NCI-H1417 treated with DMSO at 0.1 percent for 48 hours (cell line): ENCODE measurements at places on chromosomes 1 and 21.

DNA sequence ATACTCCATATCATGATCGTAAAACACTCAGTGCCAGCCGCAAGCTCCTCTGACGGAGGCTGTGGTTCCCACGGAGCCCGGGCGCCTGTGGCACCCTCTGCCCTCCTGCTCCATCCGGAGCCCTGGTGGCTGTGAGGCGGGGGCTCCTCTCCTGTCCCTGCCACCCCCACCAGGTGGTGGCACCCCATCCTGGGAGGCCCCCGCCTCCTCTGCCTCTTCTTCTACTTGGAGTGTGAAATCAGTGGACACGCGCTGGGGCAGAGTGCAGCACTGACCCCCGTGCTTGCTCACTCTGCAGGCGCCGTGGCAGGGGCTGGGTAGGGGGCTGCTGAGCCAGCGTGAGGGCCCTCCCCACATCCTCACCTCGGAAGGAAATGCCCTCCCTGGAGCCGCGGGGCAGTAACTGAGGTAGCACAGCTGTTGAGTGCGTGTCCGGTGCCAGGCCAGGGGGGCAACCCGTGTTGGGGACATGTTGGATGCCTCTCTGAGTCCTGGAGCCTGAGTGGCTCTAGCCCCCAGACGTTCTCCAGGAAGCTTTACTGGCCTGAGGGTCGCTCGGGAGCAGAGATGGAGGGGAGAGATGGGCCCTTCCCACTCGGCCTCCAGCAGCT, 58.7 kb upstream of the ABCG1 start:
- no peak for DNase-seq

- DNase-seq = no peak
Observed at GRCh38 chr1:192476802-192477298, 98.7 kb upstream of the RGS1 start.

- DNase-seq = no peak
Observed at GRCh38 chr1:23909412-23909811, 3.8 kb downstream of the CNR2 start.

DNA sequence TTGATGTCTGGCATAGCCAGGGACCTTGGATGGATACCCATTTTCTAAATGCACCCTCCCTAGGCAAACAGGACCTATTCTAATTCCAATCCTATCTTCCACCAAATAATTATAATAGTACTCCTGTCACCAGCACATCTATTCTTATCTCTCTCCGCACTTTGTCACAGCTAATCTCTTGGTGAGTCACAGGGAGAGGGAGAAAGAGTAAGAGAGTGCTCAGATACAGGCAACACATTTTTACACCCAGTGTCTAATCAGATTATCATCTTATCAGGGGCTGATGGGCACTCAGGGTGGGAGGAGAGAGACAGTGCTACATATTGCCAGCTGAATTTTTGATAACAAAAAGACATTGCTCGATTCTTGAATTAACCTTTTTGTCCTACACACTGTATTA, 275.0 kb upstream of the BEND5 start:
- DNase-seq = peak; percentile 23

DNA sequence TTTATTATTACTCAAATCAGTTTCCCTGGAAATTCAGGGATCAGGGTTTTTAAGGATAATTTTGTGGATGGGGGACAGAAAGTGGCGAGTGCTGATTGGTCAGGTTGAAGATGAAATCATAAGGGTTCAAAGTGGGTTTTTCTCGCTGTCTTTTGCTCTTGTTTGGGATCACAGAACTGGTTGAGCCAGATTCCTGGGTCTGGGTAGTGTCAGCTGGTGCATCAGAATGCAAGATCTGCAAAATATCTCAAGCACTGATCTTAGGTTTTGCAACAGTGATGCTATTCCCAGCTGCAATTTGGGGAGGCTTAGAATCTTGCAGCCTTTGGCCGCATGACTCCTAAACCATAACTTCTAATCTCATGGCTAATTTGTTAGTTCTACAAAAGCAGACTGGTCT, 9.3 kb downstream of the CHI3L2 start:
- DNase-seq = no peak

DNA sequence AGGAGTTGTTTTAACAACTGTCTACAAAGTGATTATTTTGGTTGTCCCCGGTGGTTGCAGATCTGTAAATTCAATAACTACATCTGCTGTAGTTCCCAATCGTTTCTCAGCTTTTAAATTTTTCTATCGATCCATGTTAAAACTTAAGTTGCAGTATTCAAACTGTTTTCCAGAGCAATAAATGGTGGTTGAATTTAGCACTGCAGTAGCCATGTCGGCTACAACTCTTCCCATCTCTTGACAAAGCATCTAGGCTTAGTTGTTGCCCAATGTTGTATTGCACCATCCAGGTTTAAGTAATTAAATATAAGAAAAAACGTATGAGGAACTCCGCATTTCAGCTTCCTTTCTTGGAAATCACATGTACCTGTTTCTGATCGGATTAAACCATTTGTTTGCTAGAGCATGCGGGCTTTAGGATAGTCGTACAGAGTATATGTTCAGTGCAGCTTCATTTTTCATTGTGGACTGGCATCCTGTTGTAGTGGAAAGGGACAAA, 996 bp downstream of the CNIH4 start:
- DNase-seq = no peak

GRCh38 chr1:36816348-36816747, 218.0 kb downstream of the GRIK3 start:
- no peak for DNase-seq

DNA sequence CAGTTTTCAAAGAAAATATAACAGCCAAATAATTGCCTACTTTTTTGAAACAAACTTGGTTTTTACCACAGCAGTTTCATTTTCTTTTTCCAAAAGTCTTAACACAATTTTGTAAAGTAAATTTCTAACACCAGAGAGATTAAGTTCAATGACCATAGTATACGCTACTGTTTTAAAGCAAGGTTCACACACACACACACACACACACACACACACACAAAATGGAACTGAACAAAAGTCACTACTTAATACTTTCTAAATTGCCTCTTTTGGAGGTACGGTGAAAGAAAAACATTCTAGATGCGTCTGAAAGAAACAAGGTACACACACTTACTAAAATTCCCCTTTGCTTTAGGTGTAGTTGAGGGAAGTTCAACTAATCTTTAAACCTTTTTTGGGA, 30.1 kb downstream of the C21orf91 start:
- DNase-seq = no peak

- no peak for DNase-seq
Observed at GRCh38 chr21:34933609-34934335, 115.3 kb downstream of the RUNX1 start.

DNA sequence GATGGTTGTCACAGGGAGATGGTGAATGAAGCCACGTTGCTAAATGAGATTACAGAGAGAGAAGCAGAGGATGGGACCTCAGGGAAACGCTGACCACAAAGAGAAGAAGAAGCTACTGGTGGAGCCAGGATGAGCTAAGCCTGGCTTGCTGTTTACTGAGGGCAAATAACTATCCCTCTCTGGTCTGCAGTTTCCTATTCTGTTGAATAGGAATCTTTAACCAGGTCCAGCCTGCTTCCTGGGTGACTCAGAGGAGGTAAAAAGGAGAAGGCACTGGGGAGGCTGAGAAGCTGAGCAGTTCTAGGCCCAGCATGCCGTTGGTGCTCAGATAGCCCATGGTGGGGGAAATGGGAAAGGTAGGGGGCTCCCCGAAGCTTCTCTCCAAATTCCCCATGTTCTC, 29.6 kb downstream of the DMBX1 start:
- DNase-seq = no peak

DNA sequence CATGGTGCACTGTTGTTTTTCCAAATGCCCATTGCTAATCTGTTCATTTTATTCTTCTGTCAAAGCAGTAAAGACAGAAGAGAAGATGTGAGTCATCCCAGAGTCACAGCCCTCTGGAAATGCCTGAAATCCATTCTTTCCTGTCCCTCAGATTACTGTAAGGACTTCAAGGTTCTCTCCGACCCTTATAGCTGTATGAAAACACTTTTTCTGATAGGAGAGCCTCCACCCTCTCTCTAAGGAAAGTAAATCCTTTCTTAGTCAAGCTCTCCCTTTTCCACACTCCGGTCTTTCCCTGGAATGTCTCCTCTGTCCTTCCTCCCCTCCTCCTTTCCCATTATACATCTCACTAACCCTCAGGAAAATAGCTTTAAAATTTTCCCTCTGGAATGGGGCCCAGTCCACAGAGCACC, 3.5 kb upstream of the PRDX6 start:
- no peak for DNase-seq

GRCh38 chr1:101592845-101593244, 356.0 kb downstream of the S1PR1 start:
- DNase-seq = no peak

- no peak for DNase-seq
Observed at GRCh38 chr1:153430561-153430960, 14.2 kb downstream of the S100A7A start.

- peak; percentile 75 for DNase-seq
Observed at GRCh38 chr1:225923692-225924555, at the start of gene PYCR2. Gene PYCR2 (minus strand): TSS chr1:225924250. CDS start chr1:225924110, 140 bp downstream.

GRCh38 chr1:76951153-76951552, 83.9 kb downstream of the ST6GALNAC5 start:
- DNase-seq = no peak

GRCh38 chr1:45863218-45863617, 59.8 kb downstream of the MAST2 start:
- no peak for DNase-seq

GRCh38 chr1:66852870-66853269, 51.8 kb upstream of the INSL5 start:
- DNase-seq = no peak

DNA sequence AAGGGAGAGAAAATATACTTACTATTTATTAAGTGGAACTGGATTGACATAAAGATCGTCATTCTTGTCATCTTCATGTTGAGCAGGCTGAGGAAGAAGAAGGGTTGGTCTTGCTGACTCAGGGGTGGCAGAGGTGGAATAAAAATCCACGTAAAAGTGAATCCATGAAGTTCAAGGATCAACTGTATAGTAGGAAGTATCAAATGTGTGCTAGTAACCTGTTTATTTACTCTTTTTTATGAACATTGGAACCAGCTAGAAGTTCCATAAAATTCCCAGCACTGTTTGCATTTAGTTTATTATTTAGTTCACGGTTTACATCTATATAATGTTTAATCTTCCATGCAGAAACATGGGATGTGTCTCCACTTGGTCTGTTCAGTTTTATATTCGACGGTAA, 70.7 kb downstream of the PLPPR4 start:
- no peak for DNase-seq

GRCh38 chr1:41758500-41758899, 160.2 kb downstream of the HIVEP3 start:
- no peak for DNase-seq

GRCh38 chr21:14533499-14534428, 12.4 kb downstream of the SAMSN1 start:
- no peak for DNase-seq

DNA sequence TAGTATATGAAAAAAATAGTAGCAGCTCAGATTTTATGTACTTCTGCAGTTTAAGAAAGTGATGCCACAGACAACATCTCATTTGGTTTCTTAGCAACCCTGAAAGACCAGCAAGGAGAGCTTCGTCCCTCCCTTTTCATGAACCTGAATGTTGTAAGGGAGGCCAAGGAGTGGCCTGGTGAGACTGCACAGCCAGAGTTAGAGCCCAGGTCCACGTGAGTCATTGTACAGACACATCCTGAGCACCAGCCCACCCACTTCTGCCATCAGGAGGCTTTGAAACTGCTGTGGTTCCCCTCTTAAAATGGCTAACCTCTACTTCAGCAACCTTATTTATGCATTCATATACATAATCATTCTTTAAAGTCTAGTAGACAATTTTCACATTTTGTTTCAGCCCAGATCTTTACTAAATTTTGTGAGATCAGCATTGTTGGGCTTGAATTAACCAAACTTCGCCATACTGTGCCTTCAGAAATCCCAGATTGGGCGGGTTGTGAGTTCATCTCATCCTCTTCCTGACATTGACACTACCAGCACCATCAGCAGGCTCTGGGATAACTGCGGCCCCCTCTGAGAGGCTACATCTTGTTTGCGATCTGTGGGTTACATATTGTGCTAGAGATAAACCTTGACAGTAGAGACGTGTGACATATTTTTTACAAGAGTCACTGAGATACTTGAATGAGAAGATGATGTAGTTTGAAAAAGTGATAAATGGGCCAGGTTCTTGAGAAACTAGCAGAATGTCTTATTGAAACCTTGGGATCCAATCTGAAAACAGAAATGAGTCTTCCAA, 106.7 kb downstream of the CAMTA1 start:
- DNase-seq = no peak

DNA sequence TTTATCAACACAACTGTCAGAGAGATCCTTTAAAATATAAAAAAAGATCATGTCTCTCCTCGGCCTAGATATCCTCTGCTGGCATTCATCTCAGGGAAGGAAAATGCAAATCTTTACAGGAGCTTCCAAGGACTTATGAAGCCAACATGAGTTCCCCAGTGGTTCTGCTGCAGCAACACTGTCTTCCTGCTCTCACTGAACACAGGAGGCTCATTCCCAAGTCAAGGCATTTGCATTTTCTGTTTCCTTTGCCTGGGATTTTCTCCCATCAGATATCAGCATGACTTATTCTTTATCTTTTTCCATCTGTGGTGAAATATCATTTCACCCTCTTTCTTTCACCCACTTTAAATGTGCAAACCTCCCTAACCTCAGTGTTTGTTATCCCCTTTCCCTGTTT, 513.8 kb upstream of the ZP4 start:
- DNase-seq = no peak

GRCh38 chr1:23475134-23475628, 8.8 kb downstream of the ASAP3 start:
- no peak for DNase-seq

DNA sequence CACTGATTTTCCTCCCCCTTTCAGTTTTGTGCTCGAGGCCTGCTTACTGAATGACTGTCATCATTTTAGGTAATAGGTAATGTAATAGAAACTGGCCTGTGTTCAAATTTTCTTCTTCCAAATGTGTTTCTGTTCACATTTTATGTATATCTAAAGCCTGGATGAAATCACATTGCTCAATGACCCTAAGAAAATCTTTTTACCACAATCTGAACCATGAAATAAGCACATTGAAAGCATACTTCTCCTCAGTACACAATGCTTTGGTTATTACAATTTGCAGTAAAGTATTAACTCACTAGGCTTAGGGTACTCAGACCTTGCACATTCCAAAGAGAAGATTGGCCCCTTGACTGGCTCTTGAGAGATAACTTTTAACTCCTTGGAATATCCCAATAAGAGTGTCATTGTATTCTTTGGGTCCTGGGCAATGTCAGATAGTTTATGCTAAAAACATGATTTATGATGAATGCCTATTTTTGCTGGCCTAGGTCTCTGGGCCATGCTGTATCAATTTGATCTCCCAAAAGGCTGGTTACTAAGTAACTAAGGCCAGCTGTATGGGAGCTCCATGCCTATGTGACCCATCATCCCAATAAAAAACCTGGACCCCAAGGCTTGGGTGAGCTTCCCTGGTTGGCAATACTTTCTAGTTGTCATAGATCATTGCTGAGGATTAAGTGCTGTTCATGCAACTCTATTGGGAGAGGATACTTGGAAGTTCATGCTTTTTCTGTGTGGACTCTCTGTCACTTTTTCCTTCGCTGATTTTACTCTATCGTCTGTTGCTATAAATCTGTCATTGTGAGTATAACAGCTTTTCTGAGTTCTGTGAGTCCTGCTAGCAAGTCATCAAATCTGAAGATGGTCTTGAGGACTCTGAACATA, 293.9 kb downstream of the GRIK1 start:
- DNase-seq = no peak

- DNase-seq = no peak
Observed at GRCh38 chr1:39317111-39317510, 112.6 kb downstream of the MACF1 start.

GRCh38 chr1:175307160-175307559, 114.6 kb upstream of the KIAA0040 start:
- DNase-seq = no peak

- DNase-seq = no peak
Observed at GRCh38 chr1:178052650-178053461, 41.0 kb upstream of the RASAL2 start.

- no peak for DNase-seq
Observed at GRCh38 chr1:234313171-234313570, 60.1 kb upstream of the COA6 start.
